ENCODE measurements at places on chromosomes 3 and 15.

- no peak for DNase-seq
Observed at GRCh38 chr15:66389859-66390381, 3.2 kb downstream of the MAP2K1 start.

DNA sequence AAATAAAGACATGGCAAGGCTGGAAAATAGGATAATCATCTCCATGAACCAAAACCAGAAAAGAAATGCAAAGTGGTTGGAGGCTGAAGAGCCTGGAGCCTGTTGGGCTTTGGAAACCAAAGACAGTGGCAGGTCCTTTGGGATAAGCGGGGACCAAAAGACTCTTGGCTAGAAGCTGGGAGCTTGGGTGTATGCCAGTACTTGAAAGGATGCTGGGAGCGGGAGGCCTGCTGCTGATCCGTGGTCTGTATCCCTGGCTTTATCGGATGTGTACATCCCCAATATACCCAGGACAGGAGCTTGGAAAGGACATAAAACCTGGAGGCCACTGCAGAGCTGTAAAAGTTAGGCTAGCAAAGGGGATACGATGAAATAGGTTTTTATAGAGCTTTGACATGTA is 1.3 kb upstream of the CHRNB4 start:
- no peak for DNase-seq

DNA sequence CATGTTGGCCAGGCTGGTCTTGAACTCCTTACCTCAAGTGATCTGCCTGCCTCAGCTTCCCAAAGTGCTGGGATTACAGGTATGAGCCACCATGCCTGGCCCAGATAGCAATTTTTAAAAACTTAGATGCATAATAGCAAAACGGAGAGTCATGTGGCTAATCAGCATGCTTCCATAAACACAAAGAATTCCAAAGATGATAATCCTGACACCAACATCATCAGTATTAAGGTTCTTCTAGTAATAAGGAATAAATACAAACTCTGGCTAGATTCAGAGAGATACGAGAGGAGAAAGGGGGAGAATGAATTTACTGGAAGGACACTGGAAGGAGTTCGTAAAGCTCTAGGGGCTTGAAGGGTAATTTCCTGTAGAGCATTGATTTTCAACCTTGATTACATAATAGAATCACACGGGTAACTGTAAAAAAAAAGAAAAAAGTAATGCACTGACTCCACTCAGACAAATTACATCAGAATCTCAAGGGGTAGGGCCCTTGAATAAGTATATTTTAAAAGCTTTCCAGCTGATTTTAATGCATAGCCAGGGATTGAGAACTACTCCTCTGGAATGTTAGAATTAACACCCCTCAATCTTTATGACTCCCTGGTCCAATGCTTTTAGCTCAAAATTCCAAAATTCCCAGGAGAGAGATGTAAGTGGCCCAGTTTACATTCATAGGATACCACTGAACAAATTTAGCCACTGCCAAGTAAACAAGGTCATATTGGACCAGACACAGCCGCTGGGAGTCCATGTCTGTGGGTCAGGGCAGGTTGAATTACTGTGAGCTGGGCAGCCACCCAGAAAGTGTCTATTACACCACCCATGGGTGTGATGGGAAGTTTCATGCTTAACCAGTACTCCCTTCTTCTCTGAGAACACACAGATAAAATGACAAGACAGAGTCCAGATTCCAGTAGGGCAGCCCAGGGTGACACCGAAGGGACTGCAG is 243.9 kb downstream of the TBL1XR1 start:
- DNase-seq, result no peak

- no peak for DNase-seq
Observed at GRCh38 chr3:160114355-160114995, 110.7 kb upstream of the C3orf80 start.

DNA sequence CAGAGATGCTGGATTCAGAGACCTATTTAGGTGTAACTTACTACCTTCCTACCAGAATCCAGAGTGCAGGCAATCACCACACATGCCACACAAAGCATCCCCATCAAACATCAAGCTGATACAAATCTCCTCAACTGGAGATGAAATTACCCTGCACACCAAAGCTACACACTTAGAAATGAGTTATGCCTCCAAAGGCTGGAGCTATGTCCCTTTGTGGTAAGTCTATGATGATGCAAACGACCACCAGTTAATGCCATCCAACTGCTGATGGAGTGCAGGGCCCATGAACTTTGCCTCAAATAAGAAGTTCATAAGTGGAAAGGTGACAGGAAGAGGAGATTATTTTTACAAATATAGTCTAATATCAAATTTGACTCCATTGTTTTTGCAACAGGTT is 38.1 kb downstream of the PDZRN3 start:
- DNase-seq, result no peak

GRCh38 chr3:108428586-108428985 is 81.8 kb downstream of the MYH15 start:
- no peak for DNase-seq

- no peak for DNase-seq
Observed at GRCh38 chr3:53780171-53780570, 66.0 kb downstream of the CHDH start.

DNA sequence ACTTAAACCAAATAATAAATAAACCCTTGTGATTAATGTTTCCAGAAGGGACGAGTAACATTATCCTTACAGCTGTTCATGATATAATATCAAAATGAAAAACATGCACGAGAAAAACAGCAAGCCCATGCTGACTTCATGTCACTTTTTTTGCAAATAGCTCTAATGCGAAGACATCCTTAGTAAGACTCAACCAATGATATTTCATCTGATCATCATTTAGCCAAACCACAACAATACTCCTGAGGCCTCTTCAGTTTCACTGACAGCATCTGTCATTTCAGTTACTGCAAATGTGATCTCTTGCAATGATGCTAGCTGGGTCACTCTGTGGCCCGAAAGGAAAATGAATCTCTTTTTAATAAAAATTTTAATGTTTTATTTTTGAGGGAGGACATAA is 74.0 kb downstream of the POLR2M start:
- no peak for DNase-seq

DNA sequence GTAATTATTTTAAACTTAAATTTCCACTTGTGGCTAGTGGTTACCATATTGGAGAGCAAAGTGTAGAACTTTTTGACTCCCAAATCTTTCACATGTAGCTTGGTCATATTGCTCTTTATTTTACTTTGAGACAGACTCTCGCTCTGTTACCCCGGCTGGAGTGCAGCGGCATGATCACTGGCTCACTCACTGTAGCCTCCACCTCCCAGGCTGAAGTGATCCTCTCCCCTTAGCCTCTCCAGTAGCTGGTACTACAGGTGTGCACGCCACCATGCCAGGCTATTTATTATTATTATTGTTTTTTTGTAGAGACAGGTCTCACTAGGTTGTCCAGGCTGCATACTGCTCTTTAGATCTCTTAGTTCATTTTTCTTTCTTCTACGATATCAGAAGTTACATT is 3.9 kb downstream of the FNDC3B start:
- DNase-seq, result no peak

GRCh38 chr3:42501321-42501680 is 1.1 kb upstream of the VIPR1 start:
- no peak for DNase-seq

DNA sequence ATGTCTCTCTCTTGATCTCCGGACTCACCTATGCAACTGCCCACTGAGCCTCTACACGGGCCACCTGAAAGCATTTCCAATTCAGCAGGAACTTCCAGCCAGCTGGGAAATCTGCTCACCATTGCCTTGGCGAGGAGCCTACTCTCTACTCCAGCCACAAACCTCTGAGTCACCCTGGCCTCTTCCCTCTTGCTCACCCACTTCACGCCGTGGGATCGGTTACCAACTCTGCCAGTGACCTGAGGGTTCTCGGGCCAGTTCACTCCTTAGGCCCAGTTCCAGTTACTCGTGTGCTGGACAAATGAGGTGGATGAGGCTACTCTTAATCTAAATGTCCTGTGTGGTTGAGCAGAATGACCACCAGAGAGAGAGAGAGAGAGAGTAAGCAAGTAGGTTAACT is 70.1 kb downstream of the CEMIP start:
- DNase-seq, result no peak

DNA sequence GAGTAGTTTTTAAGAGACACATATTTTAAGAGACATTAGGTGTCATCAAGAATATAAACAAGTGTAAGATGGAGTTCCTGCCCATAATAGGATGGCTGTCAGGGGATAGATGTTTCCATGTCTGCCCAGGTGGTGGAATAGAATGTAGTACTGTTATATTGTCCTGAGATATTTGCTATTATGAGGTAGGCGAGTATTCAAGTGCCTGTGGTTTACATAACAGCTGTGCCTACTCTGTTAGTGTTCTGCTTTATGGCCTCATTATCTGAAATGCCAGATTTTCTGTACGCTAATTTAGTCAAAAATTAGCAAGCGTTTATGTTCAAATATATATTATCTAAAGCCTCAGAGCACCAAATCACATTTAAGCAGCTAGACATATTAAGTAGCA is 360.2 kb upstream of the ROPN1 start:
- DNase-seq, result no peak

DNA sequence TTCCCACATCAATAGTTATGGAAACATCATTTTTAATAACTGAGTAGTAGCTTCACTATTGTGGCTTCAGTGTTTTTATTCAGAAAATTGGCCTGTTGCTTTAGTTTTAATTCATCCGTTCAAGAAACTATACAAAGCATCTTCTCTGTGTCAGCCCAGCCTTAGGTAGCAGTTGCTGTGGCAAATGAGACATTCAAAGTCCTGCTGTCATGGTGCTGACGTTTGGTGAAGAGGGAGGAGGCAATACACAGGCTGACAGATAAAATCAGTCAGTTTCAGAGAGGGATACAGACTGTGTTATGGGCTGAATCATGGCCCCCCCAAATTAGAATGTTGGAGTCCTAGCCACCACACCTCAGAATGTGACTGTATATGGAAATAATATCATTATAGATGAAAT is 56.5 kb downstream of the SLC7A14 start:
- no peak for DNase-seq

DNA sequence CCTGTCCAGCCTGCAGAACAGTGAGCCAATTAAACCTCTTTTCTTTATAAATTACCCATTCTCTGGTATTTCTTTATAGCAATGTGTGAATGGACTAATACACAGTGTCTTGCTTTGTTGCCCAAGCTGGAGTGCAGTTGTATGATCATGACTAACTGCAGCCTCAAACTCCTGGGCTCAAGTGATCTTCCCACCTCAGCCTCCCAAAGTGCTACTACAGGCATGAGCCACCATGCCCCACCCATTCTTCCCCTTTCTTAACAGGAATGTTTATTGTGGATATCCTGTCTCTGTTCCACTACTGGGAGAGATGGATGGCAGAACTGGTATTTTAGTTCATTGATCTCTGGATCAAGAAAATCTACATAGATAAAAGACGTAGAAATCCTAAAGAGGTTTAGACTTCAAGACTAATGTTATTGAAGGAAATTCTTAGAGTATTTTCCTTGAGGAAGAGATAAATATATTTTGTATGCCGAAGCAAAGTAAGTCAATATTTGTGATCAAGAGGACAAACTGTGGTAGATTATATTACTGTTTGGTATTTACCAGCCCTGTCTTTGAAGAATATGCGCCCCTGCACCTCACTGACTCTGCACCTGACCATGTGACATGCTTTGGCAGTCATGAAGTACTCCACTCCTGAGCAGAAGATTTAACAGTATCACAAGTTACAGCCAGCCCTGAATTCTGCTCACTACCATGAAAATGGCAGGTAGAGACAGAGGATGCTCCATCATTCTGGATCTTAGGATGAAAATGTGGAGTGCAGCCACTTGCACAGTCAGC is 42.9 kb downstream of the UACA start:
- DNase-seq, result no peak

DNA sequence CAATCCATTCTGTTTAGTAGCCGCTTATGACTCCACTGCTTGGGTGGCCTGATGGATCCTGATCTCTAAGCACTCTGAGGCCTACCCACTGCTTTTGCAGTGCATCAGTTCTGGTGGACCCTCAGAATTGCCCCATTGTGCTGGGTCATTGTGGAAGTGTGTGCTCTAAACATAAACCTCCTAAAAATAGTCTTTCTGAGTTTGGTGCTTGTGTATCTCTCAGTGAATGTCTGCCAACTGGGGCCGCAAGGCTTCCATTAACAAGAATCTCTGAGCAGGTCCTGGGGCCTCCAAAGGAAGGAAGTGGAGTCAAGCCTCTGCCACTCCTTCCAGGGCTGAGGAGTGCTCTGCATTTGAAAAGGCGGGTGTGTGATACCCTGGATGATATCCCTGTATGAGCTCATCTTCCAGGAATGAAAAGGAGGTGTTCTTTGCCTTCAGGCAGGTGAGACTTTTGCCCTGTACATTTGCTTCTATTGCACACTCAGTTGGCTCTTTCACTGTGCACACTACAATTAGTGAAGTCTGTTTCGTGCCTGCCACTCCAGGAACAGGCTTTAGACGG is 80.0 kb upstream of the CACNA2D3 start:
- no peak for DNase-seq

DNA sequence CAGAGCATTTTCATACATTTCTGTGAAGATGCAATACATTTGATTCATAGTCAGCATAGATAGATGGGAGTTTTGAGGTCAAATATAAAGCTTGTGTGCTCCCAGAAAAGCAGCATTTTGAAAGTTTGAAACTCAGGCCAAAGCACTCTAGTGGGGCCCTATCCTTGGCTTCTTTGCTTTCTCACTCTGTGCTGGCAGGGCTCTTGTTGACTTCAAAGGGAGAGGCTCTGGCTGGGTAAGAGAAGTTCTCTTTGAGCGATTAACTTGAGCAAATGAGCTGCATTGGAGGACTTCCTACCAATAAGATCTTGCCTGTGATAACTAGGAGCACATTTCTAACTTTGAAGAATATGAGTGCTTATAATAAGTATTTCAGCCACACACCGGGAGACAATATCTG is 214.0 kb upstream of the RARB start:
- DNase-seq, result no peak

DNA sequence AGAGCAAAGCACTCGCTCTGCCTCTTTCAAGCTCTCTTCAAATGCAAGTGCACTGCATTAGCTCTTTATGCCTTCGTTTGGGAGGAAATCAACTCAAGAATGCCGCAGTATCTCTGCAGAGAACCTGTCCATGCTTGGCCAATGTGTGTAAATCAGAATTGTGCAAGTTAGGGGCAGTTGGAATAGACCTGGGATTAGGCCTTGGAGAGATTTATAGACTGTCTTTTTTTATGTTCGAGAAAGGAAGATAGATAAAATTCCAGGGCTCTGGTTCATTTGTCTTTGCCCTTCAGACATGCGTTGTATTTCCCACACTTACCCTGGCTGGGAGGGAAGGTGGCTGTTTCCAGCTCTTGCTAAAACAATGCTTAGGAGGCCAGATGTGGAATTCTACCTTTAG is 163.7 kb downstream of the MOBP start:
- DNase-seq, result no peak

DNA sequence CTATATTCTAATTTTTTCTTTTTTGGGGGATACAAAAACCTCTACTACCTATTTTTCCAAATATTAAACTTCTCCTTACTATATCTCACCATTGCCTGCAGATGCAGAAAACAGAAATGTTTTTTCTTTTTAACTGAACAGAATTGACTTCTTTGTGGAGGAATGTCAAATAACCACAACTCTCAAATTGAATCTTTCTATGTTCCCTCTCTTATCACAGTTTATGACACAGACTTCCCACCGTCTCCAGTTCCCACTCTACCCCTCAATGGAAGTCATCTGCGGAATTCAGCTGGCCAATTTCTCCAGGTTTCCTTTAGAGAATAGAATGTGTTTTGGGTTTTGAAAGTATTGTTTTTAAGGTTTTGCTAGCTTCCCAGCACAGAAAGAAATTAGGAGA is 77.0 kb downstream of the NR2F2 start:
- DNase-seq, result no peak

All from left renal cortex interstitium (tissue), 4 donors.